Endothelial cell of umbilical vein (primary cell): ENCODE measurements at places on chromosomes 12 and 14. TPM values are rescaled to one million over a fixed set of nuclear protein-coding genes. Genes with fewer than 3 reads are reported as not detected.

GRCh38 chr12:13918897-13919296 is 62.5 kb downstream of the GRIN2B start:
- H3K4me1 ChIP-seq, result no peaks in the 10 kb centered on the region
- H3K27me3 ChIP-seq, result no peaks in the 10 kb centered on the region
- no peak overlapping the region for H3K27ac ChIP-seq
- H3K36me3 ChIP-seq, result no peaks in the 10 kb centered on the region
- H3K4me3 ChIP-seq, result no peak overlapping the region
- no peak for DNase-seq

DNA sequence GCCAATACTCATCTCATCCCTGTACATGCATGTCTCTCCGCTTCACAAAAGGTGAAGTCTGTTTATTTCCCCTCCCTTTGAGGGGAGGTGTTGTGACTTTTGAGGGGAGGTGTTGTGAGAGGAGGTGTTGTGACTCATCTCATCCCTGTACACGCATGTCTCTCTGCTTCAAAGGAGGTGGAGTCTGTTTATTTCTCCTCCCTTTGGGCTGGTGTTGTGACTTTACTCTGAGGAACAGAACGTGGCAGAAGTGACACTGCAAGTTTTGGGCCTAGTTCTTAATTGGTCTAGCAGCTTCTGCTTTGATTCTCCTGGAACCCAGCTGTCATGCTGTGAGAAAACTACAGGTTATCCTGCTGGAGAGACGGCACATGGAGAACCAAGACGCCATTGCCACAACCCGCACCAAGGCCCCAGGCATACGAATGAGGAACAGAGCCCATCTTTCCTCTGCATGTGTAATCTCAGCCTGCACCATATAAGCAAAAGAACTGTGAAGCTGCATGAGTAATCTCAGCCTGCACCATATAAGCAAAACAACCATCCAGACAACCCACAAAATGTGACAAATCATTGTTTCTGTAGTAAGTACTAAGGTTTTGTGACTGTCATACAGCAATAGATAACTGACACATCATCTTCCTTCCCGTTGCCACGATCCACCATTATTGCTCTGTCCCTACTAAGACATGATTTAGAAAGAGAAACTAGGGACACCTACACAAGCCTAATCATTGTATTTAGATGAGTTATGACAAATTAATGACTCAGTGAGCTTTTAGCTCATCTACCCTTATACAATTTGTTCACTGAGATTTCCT is 30.0 kb downstream of the GALNT4 start:
- no peak overlapping the region for H3K4me3 ChIP-seq
- no peak overlapping the region for H3K27ac ChIP-seq

DNA sequence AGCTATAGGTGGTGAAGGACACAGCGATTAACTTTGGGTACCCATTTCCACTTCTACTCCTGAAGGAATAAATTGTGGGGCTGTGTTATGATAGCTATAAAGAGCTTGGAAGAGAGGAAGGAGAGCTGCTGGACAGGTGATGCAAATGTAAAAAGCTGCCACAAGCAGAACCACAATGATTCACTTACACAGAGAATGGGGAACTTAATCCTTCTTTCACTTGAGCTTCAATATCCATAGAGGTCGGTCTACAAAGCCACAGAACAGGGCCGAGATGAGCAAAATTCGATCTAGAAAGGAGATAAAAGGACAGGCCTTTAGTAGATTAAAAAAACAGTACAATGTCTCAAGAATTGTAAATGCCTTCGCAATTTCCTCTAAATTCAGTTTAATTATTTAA is 831.1 kb downstream of the LRFN5 start:
- no peaks in the 10 kb centered on the region for H3K36me3 ChIP-seq
- no peak for DNase-seq
- no peaks in the 10 kb centered on the region for H3K4me1 ChIP-seq

DNA sequence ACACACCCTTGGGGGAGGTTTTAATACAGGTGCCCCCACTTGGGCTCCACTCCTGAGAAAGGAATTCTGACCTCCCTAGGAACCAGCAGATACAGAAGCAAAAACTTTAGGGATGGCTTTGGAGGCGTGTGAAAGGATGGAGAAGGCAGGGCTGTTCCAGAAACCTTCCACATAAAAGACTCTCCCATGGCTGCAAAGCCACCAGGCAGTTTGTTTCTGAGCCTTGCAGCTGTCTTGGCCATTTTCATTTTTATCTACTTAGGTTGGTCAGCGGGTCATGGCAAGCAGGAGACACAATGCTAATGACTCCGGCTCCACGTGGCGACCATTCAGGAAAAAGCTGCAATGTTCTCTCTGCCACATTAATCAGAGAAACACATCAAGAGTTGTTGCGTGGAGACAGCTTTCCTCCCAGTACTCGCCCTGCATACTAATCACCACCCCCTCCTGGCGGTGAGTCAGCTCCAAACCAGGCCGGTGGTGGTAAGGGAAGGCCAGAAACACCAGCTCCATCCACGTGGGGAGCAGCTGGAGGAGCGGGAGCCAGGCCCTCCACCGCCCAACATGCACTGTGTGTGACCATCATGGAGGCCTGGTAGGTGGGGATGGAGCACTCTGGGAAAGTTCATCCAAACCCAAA is 30.9 kb upstream of the IRF2BPL start:
- H3K27ac ChIP-seq, result peak overlapping the region; percentile 41
- H3K4me3 ChIP-seq, result no peak overlapping the region
- H3K36me3 ChIP-seq, result no peaks in the 10 kb centered on the region
- H3K4me1 ChIP-seq, result peaks cover 23% of the 10 kb centered on the region
- H3K27me3 ChIP-seq, result no peaks in the 10 kb centered on the region
- DNase-seq, result peak; percentile 94

- H3K4me1 ChIP-seq, result peaks cover 13% of the 10 kb centered on the region
- no peak for DNase-seq
- peaks cover 6% of the 10 kb centered on the region for H3K36me3 ChIP-seq
- no peak overlapping the region for H3K4me3 ChIP-seq
These were observed 206.5 kb downstream of the ETV6 start for GRCh38 chr12:11855983-11856374.

GRCh38 chr12:3544296-3544965 is 53.4 kb downstream of the PRMT8 start:
- no peak overlapping the region for H3K4me3 ChIP-seq
- no peak for DNase-seq
- H3K27ac ChIP-seq, result no peak overlapping the region
- H3K36me3 ChIP-seq, result no peaks in the 10 kb centered on the region

DNA sequence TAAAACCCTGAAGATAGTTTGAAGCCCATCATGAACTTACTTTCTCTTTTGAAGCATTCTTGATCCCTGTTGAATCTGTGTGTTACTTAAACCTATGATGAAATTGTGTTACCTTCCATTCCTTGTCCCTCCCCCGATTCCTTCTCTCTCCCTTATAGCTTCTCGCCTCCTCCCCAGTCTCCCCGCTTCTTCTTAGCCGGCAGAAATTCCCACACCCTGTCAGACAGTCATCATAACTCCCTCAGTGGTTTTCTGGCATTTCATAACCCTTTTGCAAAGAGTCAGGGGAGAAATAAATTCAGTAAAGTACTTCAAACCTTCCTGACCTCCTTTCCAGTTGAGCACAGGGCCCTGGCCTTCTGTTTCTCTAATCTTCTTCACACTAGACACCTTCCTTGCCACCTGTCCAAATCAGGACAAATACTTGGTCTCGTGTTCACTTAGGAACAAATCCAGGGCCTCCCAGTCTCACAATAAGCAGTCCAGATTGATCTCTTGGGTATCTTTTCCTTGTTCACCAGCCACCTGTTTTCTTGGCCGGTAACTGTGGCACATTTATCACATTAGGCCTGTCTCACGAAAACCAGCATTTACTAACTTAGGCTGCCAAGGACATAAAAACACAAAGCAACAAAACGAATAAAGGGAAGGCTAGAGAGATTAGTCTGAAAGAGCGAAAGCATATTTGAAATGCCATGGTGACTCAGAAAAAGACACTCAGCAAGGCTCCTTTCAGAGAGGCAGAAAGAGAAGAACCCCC is 355.9 kb downstream of the TMTC2 start:
- no peaks in the 10 kb centered on the region for H3K4me1 ChIP-seq
- no peaks in the 10 kb centered on the region for H3K27me3 ChIP-seq
- no peaks in the 10 kb centered on the region for H3K36me3 ChIP-seq
- no peak overlapping the region for H3K4me3 ChIP-seq

- no peaks in the 10 kb centered on the region for H3K27me3 ChIP-seq
- no peaks in the 10 kb centered on the region for H3K4me1 ChIP-seq
- H3K36me3 ChIP-seq, result no peaks in the 10 kb centered on the region
- no peak overlapping the region for H3K4me3 ChIP-seq
- H3K27ac ChIP-seq, result no peak overlapping the region
These were observed 141.9 kb downstream of the KCNA5 start for GRCh38 chr12:5185435-5186069.

GRCh38 chr14:49598189-49598484 is 603 bp upstream of the LRR1 start:
- no peak for DNase-seq
- peak overlapping the region; percentile 91 for H3K27ac ChIP-seq
- peak overlapping the region; percentile 97 for H3K4me3 ChIP-seq
- H3K27me3 ChIP-seq, result no peaks in the 10 kb centered on the region

- no peak overlapping the region for H3K27ac ChIP-seq
- no peaks in the 10 kb centered on the region for H3K36me3 ChIP-seq
- no peak overlapping the region for H3K4me3 ChIP-seq
- H3K27me3 ChIP-seq, result no peaks in the 10 kb centered on the region
These were observed 13.6 kb downstream of the CCDC198 start for GRCh38 chr14:57480051-57480450.

DNA sequence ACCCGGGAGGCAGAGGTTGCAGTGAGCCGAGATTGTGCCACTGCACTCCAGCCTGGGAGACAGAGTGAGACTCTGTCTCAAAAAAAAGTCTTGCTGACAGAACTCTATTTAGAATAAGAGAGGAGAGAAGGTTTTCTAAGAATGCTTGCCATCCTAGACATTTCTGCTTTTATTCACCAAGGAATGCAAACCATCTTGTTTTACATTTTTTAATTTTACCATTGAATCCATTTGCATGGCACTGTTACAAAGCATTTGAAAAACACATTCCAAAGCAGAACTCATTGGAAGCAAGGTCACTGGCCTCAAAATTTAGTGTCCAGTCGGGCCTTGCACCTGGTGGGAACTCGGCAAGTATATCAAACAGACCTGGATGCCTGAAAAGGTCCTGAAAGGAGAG is 44.2 kb upstream of the RASSF3 start:
- no peaks in the 10 kb centered on the region for H3K27me3 ChIP-seq
- H3K36me3 ChIP-seq, result no peaks in the 10 kb centered on the region
- H3K4me1 ChIP-seq, result peaks cover 4% of the 10 kb centered on the region
- H3K27ac ChIP-seq, result no peak overlapping the region

GRCh38 chr14:38431156-38431555 is 175.3 kb upstream of the CLEC14A start:
- no peaks in the 10 kb centered on the region for H3K4me1 ChIP-seq
- H3K27me3 ChIP-seq, result no peaks in the 10 kb centered on the region
- no peak for DNase-seq

DNA sequence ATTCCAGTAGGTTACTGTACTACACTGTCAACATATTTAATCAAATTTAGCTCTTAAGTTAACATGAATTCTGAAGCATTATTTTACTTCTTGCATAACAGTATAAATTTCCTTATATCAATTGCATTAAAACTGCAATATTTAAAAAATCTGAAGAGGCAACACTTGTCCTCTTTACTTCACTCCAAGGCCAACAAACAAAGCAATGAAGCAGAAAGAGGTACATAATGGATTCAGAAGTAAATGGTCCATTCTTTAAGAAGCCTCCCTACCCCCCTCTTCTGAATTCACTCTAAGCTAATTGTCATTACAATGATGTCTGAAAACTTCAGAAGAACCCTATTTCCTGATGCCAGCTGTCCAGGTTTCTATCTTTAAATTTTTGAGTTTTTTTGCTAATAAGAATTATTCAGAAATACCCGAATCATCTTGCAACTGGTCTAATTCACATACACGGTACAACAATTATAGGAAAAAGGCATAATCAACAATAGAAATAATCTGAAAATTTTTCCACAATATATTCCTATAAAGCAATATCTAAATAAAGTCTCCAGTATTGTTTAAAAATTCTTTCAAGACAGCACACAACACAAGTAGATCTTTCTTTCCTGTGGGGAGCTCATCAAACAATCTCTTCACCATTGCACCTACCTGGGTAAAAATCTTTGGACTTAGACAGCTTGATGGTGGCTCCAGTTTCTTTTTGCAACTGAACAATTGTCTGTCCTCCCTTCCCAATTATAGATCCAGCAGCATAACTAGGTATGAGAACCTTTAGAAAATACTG is 2.9 kb downstream of the NOVA1 start:
- H3K4me1 ChIP-seq, result peaks cover 5% of the 10 kb centered on the region
- no peaks in the 10 kb centered on the region for H3K36me3 ChIP-seq
- no peak for DNase-seq
- H3K27ac ChIP-seq, result no peak overlapping the region
- no peak overlapping the region for H3K4me3 ChIP-seq
- H3K27me3 ChIP-seq, result peaks cover 14% of the 10 kb centered on the region

GRCh38 chr12:22609501-22609900 is 15.5 kb upstream of the ETNK1 start:
- H3K36me3 ChIP-seq, result no peaks in the 10 kb centered on the region
- H3K27ac ChIP-seq, result no peak overlapping the region
- no peak overlapping the region for H3K4me3 ChIP-seq
- DNase-seq, result no peak

GRCh38 chr14:93113678-93114067 is 2.1 kb downstream of the ITPK1 start:
- no peak overlapping the region for H3K4me3 ChIP-seq
- no peaks in the 10 kb centered on the region for H3K27me3 ChIP-seq
- H3K27ac ChIP-seq, result no peak overlapping the region
- no peaks in the 10 kb centered on the region for H3K36me3 ChIP-seq
- DNase-seq, result no peak
- H3K4me1 ChIP-seq, result peaks cover 12% of the 10 kb centered on the region

DNA sequence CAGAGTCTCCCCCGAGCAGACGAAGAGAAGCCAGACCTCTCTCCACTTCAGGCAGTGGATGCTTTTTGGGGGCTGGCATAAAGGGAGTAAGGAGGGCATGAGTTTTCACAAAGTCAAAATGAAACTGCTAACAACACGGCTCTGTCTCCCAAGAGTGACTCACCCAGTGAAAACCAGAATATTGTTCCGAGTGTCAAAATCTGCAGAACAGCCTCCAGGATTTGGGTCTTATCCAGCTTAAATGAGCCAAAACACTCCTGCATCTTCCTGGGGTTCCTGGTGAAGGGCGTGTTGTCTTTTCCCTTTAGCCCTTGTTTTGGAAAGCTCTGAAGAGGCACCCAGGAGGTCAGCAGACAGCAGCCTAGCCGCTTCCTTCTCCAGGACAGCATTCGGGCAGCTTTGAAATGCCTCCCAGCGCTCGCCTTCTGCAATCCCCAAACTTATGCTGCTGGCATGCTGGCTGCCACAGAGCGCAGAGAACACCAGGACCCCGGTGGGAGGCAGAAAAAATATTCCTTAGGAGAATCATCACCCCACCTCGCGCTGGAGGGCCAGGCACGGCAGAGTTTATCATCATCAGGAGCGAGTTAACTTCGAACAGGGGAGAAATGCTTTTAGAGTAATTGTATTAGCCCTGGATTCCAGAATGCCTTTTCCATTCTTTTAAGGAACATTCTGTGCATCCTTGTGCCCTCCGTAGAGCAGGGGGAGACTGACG is 117.7 kb upstream of the NCOR2 start:
- DNase-seq, result no peak
- H3K4me3 ChIP-seq, result no peak overlapping the region
- H3K27ac ChIP-seq, result peak overlapping the region; percentile 63
- peaks cover 56% of the 10 kb centered on the region for H3K4me1 ChIP-seq

PNP gene
- total RNA-seq, result 189 and 271 TPM in 2 replicates

RDH12 gene
- total RNA-seq, result not detected in 2 replicates

TM9SF1 gene
- total RNA-seq, result 58.5 and 60.7 TPM in 2 replicates

CEBPE gene
- not detected in 2 replicates for total RNA-seq

BDKRB1 gene
- not detected in 2 replicates for total RNA-seq

LRRC10 gene
- total RNA-seq, result not detected in 2 replicates

P2RX7 gene
- 5.1 and 8.1 TPM in 2 replicates for total RNA-seq

STYK1 gene
- total RNA-seq, result 14.6 and 15.2 TPM in 2 replicates

TAS2R43 gene
- total RNA-seq, result 0.88 and 1.8 TPM in 2 replicates

ANG gene
- 5.7 and 6.2 TPM in 2 replicates for total RNA-seq

ENDOU gene
- total RNA-seq, result not detected in 2 replicates

SALL2 gene
- total RNA-seq, result 4.6 and 6.8 TPM in 2 replicates
